ENCODE measurements at places on chromosomes 4 and X.

DNA sequence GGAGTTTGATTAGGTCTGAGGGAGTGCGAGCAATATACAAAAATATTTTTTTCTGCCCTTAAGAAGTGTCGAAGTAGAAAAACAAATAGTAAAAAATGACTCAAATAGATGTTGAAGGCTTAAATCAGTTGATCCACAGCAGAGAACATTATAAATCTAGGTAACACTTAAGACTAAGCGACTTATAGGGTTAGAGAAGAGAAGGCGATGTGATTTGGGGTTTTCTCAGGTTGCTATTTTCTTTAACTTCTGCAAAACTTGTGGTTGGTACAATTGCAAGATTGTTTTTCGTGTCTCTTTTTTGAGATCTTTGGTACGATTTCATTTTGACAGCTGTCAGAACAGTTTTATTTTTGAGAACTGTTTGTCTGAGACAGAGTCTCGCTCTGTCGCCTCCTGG lies 1479.5 kb downstream of the PCDH7 start:
- H3K4me1 ChIP-seq = no peaks in the 10 kb centered on the region
- H3K27me3 ChIP-seq = no peaks in the 10 kb centered on the region
- DNase-seq = no peak
- no peak overlapping the region for H3K4me3 ChIP-seq
- H3K36me3 ChIP-seq = no peaks in the 10 kb centered on the region

GRCh38 chr4:87844452-87844851 lies 11.7 kb downstream of the MEPE start:
- no peak overlapping the region for H3K4me3 ChIP-seq
- H3K4me1 ChIP-seq = peaks cover 7% of the 10 kb centered on the region
- no peak for DNase-seq

DNA sequence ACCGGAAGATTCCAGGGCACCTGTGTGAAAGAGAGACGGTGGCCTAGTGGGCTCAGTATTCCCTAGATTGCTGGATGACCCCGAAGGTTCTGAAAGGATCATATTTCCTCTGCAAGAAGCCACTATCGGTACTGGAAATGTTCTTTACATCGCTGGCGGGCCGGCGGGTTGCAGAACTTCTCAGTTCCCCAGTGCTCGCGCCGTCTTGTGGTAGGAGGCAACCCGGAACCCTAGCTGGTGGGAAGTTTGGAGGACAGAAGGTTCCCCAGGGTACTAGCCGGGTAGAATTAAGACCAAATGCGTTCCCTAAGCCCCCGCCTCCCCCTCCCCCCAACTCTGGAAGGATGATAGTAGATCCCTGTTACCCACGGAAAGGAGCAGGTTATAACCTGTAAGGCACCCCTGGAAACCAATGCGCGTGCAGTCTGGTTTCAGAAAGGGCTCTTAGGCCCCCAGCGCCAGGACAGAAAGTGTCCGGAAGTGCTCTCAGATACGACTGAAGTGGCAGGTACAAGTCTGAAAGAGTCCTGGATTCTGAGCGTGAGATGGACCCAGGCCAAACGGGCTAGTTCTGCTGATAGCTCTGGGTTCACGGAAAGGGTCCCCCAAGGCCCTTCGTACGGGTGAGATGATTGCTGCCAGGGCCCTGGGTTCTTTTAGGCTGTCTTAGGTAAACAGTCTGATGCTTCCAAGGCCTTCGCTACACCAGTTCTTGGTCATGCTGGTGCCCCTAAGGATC lies 61.7 kb upstream of the DCAF8L1 start:
- H3K36me3 ChIP-seq = no peaks in the 10 kb centered on the region
- no peaks in the 10 kb centered on the region for H3K4me1 ChIP-seq
- H3K4me3 ChIP-seq = no peak overlapping the region
- H3K27me3 ChIP-seq = no peaks in the 10 kb centered on the region

DNA sequence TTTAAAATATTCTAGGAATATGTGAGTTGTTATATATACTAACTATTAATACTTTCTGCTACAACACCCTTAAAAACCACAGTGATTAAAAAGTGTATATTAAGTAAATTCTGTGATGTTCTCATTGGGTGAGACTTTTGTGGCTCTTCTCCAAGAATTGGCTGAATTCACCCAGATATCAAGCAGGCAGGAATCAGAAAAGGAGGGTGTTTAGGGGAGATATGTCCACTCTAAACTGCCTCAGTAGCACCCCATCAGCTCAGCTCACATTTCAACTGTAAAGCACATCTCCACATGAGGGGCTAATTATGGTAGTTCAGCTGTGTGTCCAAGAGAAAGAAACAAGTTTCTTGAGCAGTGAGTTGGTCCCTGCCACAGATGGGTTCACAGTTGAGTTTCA lies 165.0 kb downstream of the GALNTL6 start:
- H3K27me3 ChIP-seq = no peaks in the 10 kb centered on the region
- H3K4me3 ChIP-seq = no peak overlapping the region
- no peaks in the 10 kb centered on the region for H3K4me1 ChIP-seq
- H3K36me3 ChIP-seq = no peaks in the 10 kb centered on the region

GRCh38 chr4:121784401-121784800 lies 16.7 kb upstream of the EXOSC9 start:
- H3K4me3 ChIP-seq = no peak overlapping the region
- H3K4me1 ChIP-seq = no peaks in the 10 kb centered on the region
- DNase-seq = no peak
- no peaks in the 10 kb centered on the region for H3K36me3 ChIP-seq

- no peak overlapping the region for H3K4me3 ChIP-seq
- no peaks in the 10 kb centered on the region for H3K36me3 ChIP-seq
- no peak overlapping the region for H3K27ac ChIP-seq
Measured at GRCh38 chr4:116982656-116983055, 102.7 kb downstream of the TRAM1L1 start.
